ENCODE measurements at places on chromosomes 2 and 18.

DNA sequence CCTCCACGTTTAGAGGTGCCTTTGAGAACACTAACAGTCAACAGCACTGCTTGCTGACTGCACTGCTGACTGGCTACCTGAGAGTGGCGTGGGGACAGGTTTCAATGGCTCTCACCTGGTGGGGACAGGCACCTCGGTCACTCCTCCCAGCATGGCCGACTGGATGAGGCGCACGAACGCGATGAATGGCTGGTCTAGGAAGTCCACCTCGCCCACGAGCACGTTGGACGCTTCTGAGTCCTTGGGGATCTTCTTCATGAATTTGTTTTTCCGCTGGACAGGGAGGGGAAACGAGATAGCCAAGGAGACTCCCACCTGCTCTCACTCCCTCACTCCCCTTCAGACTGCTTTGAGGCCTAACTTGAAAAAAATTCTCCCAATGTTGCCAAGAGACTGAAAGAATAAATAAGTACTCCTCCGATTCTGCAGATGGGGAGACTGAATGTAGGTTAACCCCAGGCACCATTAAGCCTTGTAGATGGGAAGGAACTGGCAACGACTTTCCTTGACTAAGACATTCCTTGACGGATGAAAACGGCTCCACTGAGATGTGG is 57.3 kb downstream of the MTHFD2 start:
- DNase-seq, result no peak

DNA sequence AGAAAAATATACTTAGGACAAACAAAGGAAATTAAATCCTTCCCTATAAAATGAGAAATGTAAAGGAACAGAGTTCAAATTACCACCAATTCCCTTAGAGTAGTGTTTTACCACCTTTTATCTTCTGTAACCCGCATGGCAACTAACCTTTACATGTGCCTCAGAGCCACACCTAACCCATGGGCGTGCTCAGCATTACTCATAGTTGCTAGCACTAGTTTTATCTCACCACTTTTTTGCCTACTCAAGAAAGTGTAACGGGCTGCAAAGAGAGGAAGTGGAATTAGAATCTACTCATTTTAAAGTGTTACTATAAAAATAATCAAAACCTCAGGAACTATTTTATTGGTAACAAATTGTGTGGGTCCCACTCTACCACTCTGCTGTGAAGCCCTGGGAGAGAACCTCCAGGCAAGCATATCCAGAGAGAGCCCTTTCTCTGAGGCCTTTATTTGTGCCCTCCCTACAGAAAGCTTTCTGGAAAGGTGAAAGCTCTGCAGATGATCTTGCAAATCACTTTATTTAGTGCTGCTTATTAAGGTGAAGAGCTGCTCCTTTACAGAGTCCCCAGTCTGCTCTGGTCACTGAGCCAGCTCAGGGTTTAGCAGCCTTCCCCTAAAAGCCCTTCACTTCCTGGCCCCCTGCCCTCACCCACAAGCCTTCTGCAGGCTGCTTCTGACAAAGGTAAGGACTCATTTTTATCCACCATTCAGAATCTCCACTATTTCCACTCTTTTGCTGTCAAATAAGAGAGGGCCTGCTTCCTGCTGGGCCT is 98.8 kb downstream of the TRABD2A start:
- DNase-seq, result no peak

GRCh38 chr2:135843671-135844070 is 6.7 kb upstream of the LCT start:
- DNase-seq, result no peak

DNA sequence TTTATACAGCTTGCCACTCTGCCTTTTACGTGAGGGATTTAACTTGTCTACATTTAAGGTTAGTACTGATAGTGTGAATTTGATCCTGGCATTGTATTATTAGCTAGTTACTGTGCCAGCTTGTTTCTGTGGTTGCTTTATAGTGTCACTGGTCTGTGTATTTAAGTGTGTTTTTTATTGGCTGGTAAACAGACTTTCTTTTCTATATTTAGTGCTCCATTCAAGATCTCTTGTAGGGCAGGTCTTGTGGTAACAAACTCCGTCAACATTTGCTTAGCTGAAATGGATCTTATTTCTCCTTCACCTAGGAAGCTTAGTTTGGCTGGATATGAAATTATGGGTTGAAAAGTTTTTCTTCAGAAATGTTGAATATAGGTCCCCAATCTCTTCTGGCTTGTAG is 1971.0 kb upstream of the LRRTM1 start:
- DNase-seq, result no peak

All from AML-193 (cell line).